ENCODE measurements at places on chromosomes 3 and 15.

- no peak for DNase-seq
Observed at GRCh38 chr15:74368121-74368520, 675 bp upstream of the CYP11A1 start.

DNA sequence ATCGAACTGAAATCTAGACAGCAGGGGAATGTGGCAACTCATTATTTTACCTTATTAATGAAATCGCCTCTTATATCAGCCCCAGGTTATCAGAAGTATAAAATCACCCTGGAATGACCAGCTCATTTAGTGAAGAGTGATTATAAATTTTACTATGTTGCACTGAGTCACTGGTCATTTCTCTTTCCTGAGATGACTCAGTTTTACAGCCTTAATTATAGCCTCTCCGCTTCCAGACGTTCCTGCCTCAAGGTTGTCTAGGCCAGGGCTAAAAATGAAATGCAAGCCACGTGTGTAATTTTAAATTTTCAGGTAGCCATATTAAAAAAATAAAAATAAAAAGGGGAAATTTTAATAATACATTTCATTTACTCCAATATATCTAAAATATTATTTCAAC lies 33.3 kb downstream of the DET1 start:
- no peak for DNase-seq

DNA sequence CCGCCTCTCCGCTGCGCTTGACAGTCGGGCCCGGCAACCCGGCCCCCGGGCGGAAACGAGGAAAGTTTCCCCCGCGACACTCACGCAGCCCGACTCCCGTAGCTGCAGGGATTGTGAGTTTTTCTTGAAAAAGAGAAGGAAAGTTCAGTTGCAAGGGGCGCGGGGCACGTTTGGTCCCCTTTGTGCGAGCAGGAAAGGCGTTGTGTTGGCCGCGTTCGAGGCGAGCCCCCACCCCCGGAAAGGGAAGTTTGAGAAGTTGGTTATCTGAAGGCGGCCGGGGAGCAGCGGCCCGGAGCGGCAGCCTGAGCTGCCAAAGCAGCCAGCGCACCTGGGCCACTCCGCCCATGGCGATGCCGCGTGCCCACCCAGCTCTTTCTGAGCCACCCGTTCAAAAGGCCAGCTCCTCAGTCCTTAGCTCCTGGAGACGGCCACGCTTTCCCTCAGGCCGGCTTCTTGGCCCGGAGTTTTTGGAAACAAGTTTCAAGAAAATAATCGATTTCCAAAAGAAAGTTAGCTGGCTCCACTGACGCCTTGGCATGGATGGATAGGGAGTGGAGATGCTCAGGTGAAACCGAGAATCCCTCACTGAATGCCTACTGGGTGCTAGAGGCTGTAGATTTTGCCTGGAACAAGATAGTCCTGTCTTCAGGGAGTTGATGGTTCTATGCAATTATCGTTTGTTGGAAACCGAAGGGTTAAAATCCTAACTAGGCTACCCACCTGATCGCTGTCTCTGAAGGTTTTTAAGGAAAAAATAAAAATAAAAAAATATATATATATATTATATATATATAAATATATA lies 832 bp downstream of the TGFBR2 start:
- no peak for DNase-seq

DNA sequence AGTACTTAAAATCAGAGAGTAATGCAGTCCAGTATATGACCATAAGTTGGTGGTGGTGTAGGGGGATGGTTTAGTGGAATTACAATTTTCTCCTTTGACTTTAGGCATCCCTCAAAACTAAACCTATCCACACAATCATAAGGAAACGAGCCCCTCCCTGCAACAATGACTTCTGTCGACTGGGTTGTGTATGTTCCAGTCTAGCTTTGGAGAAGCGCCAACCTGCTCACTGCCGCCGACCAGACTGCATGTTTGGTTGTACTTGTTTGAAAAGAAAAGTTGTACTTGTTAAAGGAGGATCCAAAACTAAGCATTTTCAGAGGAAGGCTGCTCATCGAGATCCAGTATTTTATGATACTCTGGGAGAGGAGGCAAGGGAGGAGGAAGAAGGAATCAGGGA lies 52.8 kb downstream of the MGA start:
- no peak for DNase-seq

- DNase-seq: no peak
Observed at GRCh38 chr3:131807822-131808221, 227.0 kb downstream of the CPNE4 start.

DNA sequence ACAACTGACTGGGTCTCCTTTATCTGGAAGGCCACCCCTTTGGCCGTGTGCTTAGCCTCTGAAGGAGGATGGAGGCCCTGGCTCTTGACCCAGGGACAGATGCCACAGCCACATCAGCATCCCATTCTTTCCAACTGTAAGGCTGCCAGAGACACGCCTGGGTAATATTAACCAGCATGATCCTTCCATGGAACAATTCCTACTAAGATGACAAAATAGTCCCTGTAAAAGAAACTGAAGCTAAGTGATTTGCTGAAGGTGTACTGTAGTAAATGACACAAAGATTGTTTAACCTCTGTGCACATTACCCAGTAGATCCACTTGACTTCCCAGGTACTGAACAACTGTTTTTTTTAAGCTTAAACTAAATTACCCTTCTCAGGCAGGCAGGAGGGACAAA lies 352.7 kb downstream of the SLC9A9 start:
- DNase-seq: no peak

- no peak for DNase-seq
Observed at GRCh38 chr3:74033381-74033780, 408.6 kb upstream of the PDZRN3 start.

GRCh38 chr3:149195221-149195620 lies 26.4 kb downstream of the CP start:
- DNase-seq: no peak

GRCh38 chr15:51048308-51048707 lies 46.4 kb downstream of the TNFAIP8L3 start:
- no peak for DNase-seq

- DNase-seq: no peak
Observed at GRCh38 chr15:50127255-50127777, 8.3 kb upstream of the ATP8B4 start.

Measured in T47D (cell line).